ENCODE measurements at places on chromosomes 13 and 19. TPM values are rescaled to one million over a fixed set of nuclear protein-coding genes. Genes with fewer than 3 reads are reported as not detected.
A peak's percentile ranks its signal among the peaks of the same experiment; 100 is the strongest.

GRCh38 chr13:80215368-80215767 is 125.6 kb downstream of the SPRY2 start:
- no peaks in the 10 kb centered on the region for H3K27me3 ChIP-seq
- no peak overlapping the region for H3K4me3 ChIP-seq
- DNase-seq: peak; percentile 87
- H3K4me1 ChIP-seq: peaks cover 9% of the 10 kb centered on the region

DNA sequence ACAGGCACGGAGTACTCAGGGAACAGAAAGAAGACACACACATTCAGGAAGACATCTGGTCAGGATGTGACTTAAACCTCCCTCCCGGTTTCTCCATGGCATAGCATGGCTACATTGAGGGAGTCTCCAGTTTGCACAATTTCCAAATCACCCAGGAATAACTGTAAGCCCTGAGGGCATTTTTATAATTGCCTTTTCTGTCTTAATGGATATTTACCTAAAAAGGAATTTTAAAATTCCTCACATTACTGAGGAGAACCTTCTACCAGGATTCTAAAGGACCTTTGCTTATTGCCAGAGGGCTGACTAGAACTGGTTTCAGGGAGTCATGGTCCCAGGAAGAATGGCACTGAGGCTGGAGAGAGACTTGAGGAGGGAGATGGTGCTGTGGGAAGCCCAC is 21.4 kb downstream of the PEG3 start:
- no peaks in the 10 kb centered on the region for H3K36me3 ChIP-seq
- DNase-seq: no peak
- no peak overlapping the region for H3K4me3 ChIP-seq

CD209 gene
- total RNA-seq: not detected

DNA sequence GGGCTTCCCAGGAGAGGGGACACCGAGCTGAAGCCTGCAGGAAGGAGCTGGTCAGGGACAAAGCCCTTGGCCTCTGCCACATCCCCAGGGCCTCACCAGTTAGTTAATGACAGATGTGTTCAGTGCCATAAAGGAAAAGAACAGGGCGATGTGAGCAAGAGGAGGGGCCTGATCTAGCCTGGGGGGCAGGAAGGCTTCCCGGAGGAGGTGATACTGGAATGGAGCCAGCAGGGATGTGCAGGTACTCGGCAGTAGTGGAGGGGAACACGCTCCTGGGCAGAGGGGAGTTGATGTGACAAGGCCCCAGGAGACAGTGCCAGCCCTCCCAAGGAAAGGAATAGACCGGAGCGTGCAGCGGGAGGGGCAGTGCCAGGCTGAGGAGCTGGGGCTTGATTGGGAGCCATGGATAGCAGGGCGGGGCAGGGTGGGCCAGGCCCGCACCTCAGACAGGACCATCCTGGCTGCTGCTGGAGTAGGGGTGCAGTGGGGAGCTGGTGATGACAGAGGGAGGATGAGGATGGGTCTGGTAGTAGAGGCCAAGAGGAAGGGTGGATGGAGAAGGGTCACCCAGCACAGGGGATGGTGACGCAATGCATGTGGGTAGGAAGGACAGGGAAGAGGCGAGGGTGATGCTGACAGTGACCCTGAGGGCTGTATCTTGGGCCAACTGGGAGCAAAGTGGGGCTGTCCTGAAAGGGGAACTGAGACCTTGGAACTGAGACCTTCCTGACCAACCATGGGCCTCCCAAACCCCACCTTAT is 4.1 kb downstream of the C19orf33 start:
- no peak overlapping the region for H3K4me3 ChIP-seq
- no peak overlapping the region for H3K27ac ChIP-seq
- H3K27me3 ChIP-seq: no peaks in the 10 kb centered on the region
- no peak for DNase-seq
- H3K4me1 ChIP-seq: 0 out of 2 replicates have a peak, but pooled peaks cover 2% of the 10 kb centered on the region

DNA sequence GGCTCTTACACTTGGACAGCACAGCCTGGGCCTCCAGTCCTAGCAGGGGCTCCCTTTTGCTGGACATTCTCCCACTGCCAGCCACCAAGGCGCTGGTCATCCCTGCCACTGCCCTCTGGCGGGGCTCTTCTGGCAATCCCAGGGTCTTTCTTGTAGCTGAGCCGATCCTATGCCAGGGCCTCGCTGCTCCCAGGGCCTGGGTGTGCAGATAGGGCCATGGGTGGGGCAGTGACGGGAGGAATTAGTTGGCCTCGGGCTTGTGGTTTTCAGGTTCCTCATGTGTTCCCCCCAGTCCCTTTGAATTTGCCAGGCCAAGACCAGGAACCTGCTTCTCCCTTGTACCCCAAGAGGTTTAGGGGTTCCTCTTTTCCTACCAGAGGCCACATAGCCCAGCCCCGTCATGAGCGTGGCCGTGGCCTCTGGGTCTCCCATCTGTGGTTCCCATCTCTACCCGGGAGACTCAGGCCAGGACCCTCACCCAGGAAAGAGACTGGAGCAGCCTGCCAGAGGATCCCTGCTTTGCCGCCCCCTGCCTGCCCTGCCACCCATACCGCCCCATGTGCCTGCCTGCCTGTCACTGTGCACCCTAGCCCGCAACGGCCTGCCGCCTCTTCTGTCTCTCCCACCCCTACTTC is 26.2 kb downstream of the TMED1 start:
- DNase-seq: no peak
- H3K36me3 ChIP-seq: peaks cover 57% of the 10 kb centered on the region
- H3K4me1 ChIP-seq: peaks cover 7% of the 10 kb centered on the region
- H3K27me3 ChIP-seq: no peaks in the 10 kb centered on the region

IZUMO1 gene
- not detected for total RNA-seq

SIGLEC10 gene
- not detected for total RNA-seq

GRCh38 chr13:54078271-54078870 is 1049.8 kb downstream of the OLFM4 start:
- H3K27ac ChIP-seq: no peak overlapping the region
- H3K4me3 ChIP-seq: no peak overlapping the region
- no peaks in the 10 kb centered on the region for H3K27me3 ChIP-seq
- H3K4me1 ChIP-seq: no peaks in the 10 kb centered on the region

GRCh38 chr19:19956434-19957075 is 55.8 kb downstream of the ZNF93 start:
- no peak for DNase-seq
- no peak overlapping the region for H3K27ac ChIP-seq
- no peak overlapping the region for H3K4me3 ChIP-seq
- H3K4me1 ChIP-seq: peaks cover 7% of the 10 kb centered on the region
- no peaks in the 10 kb centered on the region for H3K27me3 ChIP-seq

- H3K4me1 ChIP-seq: peaks cover 3% of the 10 kb centered on the region
- DNase-seq: peak; percentile 66
- no peaks in the 10 kb centered on the region for H3K27me3 ChIP-seq
- peaks cover 3% of the 10 kb centered on the region for H3K36me3 ChIP-seq
- no peak overlapping the region for H3K4me3 ChIP-seq
- no peak overlapping the region for H3K27ac ChIP-seq
Measured at GRCh38 chr13:40974460-40975407, 44.4 kb downstream of the ELF1 start.

DNA sequence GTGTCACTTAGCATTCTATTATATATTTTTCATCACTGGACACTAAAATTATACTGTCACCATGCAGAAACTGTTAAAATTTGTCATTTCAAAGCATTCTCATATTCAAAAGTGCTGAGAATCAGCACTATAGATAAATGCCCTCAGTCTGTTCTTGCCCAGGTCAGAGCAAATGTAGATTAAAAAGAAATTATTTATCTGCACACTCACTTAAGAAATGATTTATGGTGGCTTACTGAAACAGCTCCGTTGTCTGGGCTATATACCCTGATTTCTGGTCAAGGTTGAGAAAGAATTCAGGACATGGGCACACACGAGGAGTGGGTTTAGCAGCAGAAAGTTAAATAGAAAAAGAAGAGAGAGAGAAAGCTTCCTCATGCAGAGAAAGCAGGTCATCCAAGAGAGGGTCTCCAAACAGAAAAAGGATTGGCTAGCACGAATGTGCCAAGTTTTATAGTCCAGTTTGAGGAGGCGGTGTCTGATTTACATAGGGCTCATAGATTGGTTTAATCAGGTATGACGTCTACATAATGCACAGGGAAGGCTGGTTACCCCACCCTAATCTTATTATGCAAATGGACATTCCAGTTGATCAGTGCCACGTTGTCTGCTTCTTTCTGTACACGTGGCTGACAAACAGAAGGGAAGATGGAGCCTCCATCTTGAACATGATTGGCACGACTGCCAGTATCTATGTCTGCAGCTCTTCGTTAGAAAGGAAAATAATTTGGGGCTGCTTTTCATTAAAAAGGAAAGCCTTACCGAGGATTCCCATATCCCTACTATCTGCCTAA is 47.3 kb upstream of the N4BP2L1 start:
- no peak for DNase-seq
- no peaks in the 10 kb centered on the region for H3K27me3 ChIP-seq
- H3K36me3 ChIP-seq: no peaks in the 10 kb centered on the region

DNA sequence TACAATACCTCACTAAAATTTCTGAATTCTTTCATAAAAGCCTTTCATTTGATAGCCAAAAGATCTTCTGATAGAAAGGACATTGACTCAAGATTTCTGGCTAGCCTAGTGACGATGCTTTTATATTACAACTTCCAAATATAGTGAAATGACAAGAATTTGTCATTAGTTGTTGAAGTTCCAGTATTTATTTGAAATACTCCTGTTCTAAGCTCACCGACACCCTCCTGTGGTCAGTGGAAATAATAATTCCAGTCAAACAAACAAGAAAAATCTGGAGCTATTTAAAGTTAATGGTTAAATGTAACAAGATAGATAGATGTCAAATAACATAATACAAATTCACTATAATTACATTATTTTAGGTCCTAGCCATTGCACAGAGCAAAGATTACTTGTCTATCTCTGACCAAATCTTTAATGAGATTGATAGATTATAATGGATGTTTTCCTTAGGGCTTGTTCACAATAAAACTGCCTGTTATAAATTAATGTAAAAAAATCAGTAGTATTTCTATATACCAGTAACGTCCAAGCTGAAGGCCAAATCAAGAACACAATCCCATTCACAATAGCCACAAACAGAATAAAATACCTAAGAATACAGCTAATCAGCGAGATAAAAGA is 195.5 kb downstream of the RGCC start:
- no peak overlapping the region for H3K4me3 ChIP-seq
- H3K4me1 ChIP-seq: peaks cover 10% of the 10 kb centered on the region
- no peaks in the 10 kb centered on the region for H3K36me3 ChIP-seq
- DNase-seq: peak; percentile 79
- H3K27me3 ChIP-seq: no peaks in the 10 kb centered on the region

GRCh38 chr19:31900991-31901390 is 444.4 kb upstream of the ZNF507 start:
- no peaks in the 10 kb centered on the region for H3K27me3 ChIP-seq
- no peaks in the 10 kb centered on the region for H3K4me1 ChIP-seq
- H3K36me3 ChIP-seq: no peaks in the 10 kb centered on the region
- H3K27ac ChIP-seq: no peak overlapping the region

DNA sequence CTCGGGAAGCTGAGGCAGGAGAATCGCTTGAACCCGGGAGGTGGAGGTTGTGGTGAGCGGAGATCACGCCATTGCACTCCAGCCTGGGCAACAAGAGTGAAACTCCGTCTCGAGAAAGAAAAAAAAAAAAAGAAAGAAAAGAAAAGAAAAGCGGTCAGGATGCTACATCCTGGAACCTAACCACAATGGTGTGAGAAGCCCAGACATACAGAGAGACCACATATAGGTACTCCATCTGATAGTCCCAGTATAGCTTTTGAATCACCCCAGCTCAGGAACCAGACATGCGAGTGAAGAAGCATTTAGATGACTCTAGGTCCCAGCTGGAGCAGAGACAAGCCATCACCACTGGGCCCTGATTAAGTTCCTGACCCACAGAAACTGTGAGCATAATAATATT is 3.2 kb downstream of the IFNL1 start:
- peaks cover 37% of the 10 kb centered on the region for H3K27me3 ChIP-seq
- H3K27ac ChIP-seq: no peak overlapping the region
- no peak for DNase-seq
- H3K36me3 ChIP-seq: no peaks in the 10 kb centered on the region

CFD gene
- total RNA-seq: 1.4 TPM

GRCh38 chr13:91145571-91146205 is 201.8 kb upstream of the MIR17HG start:
- no peaks in the 10 kb centered on the region for H3K36me3 ChIP-seq
- no peak overlapping the region for H3K4me3 ChIP-seq
- H3K27me3 ChIP-seq: no peaks in the 10 kb centered on the region
- H3K4me1 ChIP-seq: no peaks in the 10 kb centered on the region

DNA sequence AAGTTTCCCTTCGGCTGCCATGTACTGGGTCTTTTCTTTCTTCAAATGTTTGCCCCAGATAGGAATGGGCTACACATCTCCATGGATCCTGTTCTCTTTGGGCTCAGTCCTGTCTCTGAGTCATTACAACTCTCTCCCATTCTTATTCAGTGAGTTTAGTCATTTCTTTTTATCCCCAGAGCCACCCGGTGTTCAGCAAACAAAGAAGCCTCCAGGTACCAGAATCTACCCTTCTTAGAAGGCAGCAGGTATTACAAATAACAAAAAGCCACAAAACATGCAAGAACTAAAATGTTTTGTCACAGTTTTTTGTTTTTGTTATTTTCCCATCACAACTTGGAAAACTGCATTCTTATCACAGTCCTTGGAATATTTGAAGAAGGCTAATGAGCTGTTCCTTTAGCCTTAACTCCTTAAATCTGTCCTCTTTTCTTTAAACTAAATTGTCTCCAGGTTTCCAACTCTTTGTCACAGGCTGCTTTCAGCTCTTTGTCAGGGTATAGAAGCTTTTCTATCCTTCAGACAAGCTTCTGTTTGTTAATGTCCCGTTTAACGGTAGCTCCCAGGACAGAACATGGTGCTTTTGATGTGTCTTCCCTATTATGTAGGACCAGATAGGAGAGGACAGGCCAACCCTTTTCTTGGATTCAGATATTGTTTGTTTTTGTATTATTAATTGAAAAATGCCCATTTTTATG is 215.5 kb upstream of the HTR2A start:
- H3K4me3 ChIP-seq: no peak overlapping the region
- no peaks in the 10 kb centered on the region for H3K27me3 ChIP-seq

DNA sequence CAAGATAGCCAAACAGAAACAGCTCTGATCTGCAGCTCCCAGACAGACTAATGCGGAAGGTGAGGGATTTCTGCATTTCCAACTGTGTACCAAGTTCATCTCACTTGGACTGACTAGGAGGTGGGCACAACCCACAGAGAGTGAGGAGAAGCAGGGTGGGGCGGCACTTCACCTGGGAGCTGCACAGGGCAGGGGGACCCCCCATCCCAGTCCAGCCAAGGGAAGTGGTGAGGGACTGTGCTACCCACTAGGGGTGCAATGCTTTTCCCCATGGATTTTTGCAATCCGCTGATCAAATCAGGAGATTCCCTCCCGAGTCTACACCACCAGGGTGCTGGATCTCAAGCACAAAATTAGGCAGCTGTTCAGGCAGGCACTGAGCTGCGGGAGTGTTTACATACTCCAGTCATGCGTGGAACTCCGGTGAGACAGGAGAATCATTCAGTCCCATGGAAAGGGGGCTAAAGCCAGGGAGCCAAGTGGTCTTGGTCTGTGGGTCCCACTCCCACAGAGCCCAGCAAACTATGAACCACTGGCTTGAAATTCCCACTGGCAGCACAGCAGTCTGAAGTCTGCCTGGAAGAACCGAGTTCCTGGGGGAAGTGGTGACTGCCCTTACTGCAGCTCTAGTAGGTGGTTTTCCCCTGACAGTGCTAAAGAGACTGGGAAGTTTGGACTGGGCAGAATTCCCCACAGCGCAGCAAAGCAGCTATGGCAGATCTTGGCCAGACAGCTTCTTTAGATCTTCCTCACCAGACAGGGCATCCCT is 85.1 kb upstream of the UFM1 start:
- H3K36me3 ChIP-seq: no peaks in the 10 kb centered on the region
- H3K4me3 ChIP-seq: no peak overlapping the region
- H3K4me1 ChIP-seq: no peaks in the 10 kb centered on the region
- H3K27me3 ChIP-seq: no peaks in the 10 kb centered on the region
- DNase-seq: no peak

TTC9B gene
- total RNA-seq: not detected

PCSK4 gene
- 0.56 TPM for total RNA-seq

Measured in IMR-90 (cell line).